Fibroblast of mammary gland (primary cell): ENCODE measurements at places on chromosomes 7 and 10.

DNA sequence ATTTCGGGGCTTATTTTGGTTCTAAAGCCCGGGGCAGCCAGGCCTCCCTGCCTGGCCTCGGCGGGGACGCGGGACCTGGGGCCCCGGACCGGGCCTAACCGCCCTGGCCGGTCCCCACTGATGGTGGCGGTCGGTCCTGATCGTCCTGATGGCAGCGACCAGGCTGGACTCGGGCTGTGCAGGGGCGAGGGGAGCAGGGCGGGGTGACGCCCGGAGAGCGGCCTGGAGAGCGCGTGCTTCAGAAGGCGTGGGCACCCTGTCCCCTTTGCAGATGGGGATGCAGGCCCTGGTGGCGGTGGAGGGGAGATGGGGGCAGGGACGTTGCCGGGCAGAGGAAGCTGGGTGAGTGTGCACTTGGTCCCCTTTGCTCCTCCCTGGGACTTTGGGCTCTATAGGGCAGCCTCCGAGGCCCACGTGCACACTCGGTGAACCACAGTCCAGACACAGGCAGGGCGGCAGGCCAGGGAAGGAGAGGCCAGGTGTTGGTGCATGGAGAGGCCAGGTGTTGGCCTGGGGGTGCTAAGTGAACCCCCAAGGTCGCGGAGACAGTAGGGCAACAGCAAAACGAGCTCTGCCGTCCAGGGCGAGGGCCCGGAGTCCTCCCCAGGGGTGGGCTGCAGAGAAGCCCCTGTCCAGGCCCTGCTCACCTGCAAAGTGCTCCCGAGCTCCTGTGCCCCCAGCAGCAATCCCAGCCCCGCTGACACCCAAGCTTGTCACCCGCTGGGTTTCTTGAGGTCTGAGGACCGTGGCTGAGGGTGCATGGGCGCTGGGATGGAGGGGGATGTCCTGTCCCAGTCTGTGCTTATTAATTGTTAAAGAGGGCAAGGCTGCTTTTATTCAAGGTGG, 42.4 kb upstream of the FAM20C start:
- peak; percentile 14 for DNase-seq

GRCh38 chr7:88223265-88223664, 3.4 kb upstream of the SRI start:
- no peak for DNase-seq

DNA sequence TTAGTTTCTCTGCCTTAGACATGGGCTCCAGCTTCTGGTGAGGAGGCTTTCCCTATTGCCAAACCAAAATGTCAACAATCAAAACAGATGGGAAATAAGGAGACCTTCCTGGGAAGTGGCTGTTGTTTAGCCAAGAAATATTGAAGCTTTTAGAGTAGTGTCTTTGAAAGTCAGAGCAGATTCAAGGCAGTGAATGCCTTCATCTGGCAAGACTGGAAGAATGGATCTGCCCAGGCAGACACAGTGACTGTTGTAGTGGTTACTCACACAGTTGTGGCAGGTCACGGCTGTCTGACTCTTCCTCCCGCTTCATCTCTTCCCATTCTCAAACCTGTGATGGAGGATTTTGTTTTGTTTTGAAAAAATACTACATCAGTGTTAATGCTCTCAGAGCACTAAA, 154.1 kb upstream of the ADO start:
- DNase-seq = no peak

- DNase-seq = no peak
Measured at GRCh38 chr7:51949726-51950644, 633.4 kb upstream of the COBL start.

DNA sequence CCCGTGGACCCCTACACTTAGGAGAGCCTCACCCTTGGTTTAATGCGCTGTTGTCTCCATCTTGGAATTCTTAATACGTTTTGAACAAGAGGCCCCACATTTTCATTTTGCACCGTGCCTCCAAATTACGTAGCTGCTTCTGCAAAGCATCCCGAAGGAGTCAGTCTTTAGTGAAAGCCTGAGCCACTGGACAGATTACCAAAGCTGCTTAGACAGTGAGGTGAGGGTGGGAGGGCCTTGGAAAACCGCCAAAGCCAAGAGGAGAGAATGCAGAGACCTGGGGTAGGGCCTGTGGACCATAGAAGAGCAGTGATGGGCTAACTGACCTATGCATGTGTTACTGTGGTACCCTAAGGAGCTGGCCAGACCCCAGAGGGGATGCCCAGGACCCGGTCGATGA, 4.2 kb upstream of the TCAF1 start:
- no peak for DNase-seq

DNA sequence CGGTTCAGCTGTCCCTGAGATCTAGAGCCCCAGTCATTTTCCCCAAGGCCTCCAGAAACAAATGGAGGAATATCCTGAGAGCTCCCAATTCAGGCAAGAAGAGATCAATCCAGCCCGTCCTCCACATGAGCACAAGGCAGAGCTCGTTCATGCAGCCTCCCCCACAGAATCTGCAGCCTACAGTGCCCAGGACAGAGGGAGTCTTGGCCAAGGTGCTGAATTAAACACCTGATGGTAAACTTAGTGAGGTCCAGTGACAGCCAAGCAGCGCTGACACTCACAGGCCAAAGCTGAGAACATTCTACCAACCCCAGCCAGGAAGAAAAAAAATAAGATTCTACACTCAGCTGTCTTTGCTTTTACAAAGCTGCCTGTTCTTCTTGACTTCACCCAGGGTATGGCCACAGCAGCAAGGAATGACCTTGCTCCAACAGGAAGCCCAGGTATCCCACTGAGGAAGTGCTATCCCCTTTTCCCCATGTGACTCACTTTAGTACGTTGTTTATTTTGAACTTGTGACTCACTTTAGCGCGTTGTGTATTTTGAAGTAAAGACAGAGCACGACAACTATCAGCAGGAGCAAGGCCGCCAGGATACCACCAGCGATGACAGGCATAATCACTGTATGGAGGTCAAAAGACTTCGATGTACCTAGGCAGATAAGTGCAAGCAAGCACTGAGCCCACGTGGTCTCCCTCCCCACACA, 4.4 kb upstream of the CUZD1 start:
- DNase-seq = no peak

GRCh38 chr10:80794994-80795393, 257.3 kb downstream of the SH2D4B start:
- DNase-seq = no peak

DNA sequence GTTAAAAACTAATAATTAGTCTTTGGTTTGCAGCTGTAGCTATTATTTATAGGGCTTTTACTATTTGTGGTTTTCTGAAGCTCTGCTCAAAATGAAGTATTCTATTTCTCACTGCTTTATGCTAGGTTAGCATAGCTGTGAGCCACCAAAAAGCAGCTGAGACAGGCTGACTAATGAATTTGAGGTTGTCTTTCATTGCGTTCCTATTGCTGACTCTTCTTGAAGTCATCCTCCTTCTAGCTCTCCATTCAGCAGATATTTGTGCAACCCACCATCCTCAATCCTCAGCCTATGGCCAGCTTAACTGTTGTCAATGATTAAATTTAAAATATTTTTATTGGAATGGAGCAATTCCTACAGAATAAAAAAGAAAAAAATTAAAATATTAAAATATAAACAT, 2.1 kb upstream of the RALA start:
- peak; percentile 93 for DNase-seq

DNA sequence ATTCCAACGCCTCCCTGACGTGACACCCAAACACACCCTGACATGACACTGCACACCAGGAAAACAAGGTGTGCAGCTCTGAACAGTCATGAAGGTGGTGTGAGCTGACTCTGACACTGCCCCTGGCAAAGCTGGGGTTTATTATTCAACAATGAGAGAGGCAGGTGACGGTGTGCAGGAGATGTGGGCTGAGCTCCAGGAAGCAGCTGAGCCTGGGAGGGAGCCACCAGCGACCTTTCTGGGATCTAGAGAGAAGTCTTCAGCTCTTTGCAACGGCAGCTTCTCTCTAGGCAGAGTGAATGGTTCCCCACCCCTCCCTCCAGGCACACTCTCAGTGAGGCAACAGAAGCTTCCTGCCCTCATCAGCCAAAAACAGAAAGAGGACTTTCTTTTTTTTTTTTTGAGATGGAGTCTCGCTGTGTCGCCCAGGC, 65.6 kb downstream of the SH3PXD2A start:
- DNase-seq = no peak

- DNase-seq = peak; percentile 92
Measured at GRCh38 chr7:120996333-120996987, 7.9 kb downstream of the CPED1 start.

GRCh38 chr7:91357901-91358300, 93.7 kb downstream of the FZD1 start:
- peak; percentile 62 for DNase-seq

DNA sequence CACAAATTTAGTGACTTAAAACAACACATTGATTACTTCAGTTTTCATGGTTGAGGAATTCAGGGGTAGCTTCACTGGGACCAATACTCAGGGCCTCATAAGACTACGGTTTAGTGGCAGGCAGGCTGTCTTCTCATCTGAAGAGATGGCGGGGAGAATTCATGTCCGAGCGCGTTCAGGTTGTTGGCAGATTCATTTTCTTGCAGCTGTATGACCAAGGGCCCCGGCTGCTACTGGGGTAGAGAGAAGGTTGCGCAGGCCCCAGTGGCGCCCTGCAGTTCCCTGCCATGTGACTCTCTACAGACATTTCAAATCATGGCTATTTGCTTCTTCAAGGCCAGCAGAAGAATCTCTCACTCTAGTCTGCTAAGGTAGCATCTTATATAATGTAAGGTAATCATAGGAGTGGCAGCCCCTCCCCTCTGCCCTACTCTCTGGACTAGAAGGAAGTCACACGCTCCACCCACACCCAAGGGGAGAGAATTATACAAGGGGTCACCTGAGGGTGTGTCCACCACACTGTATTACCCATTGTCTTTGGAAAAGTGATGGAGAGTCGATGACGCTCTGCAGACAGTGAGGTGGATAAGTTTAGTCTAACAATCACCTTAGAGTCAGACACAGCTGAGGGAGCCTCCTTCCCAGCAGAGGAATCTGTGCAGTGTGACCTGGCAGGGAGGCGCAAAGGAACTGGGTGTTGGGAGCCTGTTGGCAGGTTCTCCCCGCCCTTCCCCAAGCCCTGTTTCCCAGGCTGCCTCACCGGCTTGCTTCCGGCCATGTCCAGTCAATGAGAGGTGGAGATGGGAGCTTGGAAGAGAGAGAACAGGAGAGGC, 35.7 kb upstream of the PLEKHA1 start:
- DNase-seq = no peak

DNA sequence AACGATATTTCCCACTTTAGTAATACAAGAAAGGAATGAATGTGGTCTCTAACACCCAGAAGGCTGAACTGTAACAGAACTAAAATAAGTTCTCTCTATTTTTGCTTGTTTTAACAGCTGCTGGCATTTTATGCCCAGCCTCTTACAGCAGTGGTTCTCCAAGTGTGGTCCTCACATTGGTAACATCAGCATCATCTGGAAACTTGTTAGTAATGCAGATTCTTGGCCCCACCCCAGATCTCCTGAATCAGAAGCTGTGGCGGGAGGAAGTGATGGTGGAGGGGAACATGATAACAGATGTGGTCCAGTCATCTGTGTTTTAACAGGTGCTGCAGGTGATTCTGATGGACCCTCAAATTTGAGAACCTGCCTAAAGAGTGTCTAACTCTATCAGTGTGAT, 170.1 kb downstream of the TMEM26 start:
- DNase-seq = peak; percentile 50

- DNase-seq = no peak
Measured at GRCh38 chr7:89549768-89550167, 604.5 kb upstream of the STEAP1 start.

DNA sequence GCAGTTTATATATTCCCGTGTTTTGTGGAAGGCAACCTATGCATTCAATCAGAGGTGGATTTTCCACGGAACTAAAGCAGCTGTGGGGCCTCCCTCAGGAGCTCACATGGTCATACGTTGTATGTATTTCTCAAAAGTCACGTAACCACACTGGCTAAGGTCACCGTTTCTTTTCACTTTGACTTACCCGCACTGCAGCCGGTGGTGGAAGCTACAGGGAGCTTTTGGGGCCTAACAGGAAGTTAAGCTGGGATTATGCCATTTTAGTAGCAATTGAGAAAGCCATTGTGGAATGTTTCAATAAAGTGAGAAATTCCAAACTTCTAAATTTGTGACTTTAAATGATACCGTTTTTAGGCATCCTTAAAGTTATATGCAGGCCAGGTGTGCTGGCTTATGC, 111.2 kb upstream of the KLF6 start:
- DNase-seq = no peak

DNA sequence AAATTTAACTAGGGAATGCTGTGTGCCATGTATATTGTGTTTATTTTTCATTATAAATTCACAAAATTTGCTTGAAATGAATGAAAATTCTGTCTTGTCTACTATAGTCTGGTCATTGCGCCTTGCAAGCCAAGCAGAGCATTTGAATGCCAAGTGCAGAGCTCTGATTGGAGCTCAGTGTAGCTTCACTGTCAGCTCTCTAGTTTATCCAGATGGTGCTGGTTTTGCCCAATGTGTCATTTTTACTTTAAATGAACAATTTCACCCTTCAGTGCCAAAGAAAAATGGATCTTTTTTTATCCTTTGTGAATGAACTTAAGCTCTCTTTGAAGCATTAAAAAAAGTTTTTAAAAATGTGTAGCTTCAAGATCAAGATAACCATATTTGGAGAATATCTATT, 225.6 kb upstream of the CACNA2D1 start:
- no peak for DNase-seq
